ENCODE measurements at places on chromosomes 5 and 9.

DNA sequence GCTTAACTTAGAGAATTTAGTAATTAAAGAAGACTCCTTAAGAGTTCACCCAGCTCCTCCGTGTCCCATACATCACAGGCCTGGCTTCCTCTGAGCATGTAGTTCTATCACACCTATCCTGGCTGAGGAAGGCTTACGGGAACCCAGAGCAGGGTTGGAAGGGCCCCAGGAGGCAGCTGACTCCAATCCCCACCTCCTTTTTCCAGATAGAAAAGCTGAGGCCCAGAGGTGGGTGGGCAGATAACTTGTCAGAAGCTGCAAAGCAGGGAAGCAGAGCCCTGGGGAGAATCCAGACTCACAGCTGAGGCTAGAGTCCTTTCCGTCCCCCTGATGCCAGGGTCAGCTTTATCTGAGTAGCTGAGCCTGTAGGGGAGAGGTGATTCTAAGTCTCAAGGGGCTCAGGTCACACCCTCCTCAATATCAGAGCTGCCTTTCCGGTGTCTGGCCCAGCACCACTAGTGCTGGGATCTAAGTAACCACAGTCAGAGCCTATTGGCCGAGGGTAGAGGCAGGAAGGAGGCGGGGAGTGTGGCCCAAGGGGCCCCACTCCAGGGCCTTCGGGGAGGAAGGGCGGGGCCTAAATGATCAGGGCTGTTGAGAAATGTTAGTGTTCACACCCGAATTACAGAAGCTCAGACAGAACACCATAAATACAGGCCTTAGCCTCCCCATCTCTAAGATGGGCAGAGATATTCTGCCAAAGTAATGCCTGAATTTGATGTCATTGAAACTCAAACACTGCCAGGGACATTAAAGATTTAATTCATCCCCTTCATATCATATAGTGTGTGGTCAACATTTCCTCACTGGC lies 9.9 kb downstream of the CCDC69 start:
- DNase-seq = peak; percentile 43

DNA sequence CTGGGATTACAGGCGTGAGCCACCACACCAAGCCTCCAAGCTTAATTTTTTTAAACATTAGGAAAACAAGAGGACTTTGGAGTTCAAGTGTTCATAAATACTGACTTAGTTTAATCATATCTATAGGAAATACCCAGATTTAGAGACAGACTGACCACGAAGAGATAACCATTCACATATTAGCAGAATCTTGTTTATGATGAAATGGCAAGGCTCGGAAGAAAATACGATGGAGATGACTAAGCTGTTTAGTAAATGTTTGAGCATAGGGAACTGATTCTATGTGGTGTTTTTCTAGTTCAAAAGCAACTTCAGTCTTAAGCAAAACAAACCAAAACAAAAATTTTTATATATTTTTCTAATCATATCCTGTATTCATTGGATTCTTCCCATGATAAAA lies 13.5 kb upstream of the TUSC1 start:
- no peak for DNase-seq

DNA sequence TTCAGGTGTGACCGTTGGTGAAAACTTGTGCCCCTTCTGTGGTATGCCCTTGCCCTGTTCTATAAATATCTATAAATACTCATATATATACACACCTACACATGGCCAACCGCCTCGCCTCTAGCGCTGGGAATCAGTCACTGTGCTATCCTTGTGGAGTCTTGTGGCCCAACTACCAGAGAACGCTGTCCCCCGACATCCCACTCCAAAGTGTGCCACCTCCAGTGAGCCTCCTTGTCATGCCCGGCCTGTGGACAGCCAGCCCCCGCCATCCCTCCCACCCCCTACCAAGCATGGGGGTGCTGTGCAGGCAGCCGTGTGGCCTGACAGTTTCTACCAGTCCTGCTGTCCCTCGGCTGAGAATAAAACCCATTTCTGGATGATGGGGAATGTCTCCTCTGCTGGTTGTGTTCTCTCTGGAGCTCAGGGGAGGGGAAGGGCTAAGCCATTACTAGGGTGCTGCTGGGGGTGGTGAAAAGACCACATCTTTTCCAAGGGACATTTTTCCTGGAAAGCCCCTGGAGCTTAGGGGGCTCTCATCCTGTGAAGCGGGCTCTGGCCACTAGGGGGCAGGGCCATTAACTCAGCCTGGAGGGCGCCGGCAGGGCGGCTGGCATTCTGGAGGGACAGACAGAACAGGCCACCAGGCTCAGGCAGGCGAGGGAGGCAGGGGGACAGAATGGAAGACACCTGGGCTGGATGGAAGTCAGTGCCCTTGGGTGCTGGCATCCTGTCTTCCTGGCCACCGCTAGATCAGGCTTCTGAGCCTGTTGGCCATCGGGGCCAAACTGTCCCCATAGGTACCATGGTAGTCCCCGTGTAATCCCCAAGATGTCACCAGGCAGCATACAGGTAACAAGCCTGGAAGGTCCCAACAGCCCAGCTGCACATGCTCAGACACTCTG lies 20.7 kb downstream of the GOLGA2 start:
- DNase-seq = peak; percentile 87

DNA sequence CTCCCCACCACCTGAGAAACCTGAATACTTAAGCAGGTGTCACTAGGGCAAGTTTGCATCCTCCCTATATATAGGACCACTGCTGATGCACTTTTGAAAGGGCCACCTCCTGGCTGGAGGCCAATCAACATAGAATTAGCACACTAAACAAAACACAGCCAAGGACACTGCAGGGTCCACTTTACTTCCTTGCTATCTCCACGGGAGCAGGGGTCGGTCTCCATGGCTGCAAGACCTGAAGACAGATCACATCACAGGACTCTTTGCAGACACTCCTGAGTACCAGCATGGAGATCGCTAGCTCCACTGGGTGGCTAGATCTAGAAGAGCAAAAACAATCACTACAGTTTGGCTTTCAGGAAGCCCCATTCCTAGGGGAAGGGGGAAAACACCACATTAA lies 72.3 kb downstream of the C9orf153 start:
- no peak for DNase-seq

DNA sequence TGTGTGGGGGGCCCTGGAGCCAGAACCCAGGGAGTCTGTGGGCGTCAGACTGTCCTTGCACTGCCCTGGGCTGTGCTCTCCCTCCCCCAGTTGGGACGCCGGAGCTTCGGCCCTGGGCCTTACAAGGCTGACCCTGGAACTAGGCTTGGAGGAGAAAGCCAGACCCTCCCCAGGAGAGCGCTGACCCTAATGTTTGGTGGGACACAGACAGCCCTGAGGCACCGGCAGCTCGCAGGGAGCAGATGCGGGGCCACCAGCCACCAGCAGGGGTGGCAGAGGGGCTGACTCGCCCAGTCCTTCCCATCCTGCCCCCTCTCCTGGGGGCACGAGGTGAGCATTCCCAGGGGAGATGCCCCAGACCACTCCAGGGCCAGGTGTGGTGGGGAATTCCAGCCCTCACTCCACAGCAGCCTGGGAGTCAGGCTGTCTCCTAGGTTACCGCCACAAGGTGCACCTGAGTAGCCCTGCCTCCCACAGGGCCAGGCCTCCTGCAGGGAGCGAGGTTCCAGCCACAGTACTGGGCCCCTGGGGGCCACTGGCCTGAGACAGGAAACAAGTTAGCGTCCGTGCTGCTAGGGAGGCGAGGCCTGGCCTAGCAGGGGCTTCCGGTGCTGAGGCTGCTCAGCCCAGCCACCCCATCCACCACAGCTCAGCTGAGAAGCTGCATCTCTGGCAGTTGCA lies 134.6 kb downstream of the OLFM1 start:
- no peak for DNase-seq

GRCh38 chr5:148939676-148940075 lies 113.3 kb downstream of the ADRB2 start:
- DNase-seq = peak; percentile 42

DNA sequence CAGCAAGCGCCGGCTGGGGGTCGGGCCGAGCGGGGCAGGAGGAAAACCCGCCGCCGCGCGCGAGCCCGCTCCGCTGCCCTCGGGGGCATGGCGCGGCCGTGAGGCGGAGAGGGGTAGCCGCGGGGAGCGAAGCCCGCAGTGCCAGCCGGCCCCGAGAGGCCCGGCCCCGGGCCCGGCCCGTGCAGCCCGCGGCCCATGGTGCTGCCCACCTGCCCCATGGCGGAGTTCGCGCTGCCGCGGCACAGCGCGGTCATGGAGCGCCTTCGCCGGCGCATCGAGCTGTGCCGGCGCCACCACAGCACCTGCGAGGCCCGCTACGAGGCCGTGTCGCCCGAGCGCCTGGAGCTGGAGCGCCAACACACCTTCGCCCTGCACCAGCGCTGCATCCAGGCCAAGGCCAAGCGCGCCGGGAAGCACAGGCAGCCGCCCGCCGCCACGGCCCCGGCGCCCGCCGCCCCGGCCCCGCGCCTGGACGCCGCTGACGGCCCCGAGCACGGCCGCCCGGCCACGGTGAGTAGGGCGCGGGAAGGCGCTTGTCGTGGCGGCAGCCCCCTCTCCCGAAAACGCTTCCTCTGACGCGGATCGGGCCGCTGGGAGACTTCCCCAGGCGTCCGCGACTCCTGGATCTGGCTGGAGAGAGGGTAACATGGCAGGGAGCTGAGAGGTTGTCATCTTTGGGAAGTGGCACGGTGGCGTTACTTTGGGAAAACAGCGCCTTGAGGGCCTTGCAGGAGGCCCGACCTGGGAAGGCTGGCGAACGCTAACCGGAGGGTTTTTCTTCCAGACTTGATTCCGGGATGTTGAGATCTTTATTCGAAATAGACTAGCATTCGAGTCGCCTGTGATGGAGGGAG lies 523 bp downstream of the MAML1 start:
- DNase-seq = peak; percentile 63

- no peak for DNase-seq
These were observed 560.6 kb upstream of the CYLC2 start for GRCh38 chr9:102434545-102434944.

DNA sequence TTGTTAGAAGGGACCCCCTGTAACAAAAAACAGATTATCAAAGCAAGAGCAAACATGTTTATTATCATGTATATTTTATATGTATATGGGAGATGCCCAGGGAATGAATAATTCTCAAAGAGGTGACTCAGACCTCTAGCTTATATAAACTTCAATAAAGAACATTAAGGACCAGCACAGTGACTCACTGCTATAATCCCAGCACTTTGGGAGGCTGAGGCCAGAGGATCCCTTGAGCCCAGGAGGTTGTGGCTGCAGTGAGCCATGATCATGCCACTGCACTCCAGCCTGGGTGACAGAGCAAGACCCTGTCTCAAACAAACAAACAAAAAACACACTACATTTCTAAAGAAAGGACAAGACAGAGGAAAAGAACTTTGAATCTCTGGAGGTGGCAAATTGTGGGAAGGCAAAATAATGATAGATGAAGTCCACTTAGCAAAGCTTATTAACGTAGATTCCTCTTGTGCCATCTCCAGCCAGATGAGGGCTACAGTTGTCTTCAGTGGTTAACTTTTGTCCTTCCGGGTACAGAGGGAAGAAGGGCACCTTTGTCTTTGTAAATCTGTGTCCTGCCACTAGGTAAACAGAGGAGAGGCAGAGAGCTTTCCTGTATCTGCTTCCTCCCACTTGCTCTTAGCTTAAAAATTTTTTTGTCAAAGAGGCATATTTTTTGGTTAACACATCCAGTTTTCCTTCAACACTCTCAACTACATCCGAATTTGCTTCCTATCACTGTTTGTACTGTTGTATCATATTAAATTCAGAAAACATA lies 7.5 kb upstream of the RFK start:
- DNase-seq = no peak

DNA sequence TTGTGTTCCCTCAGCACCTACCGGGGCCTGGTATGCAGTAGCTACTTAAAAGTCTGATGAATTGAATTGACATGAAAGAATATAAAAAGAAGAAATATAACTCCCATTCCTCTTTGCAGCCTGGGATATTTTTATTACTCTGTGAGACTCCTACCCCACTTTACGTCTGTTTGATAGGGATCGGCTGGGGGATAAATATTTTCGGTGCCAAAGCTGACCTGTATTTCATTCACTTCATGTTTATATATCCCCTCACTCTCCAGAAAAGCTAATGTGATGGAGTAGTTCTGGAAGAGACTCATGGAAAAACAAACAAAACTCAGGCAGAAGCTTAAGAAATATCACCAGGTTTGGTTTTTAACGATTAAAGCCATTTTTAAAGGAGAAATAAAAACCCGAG lies 108.2 kb upstream of the TBC1D2 start:
- DNase-seq = no peak

DNA sequence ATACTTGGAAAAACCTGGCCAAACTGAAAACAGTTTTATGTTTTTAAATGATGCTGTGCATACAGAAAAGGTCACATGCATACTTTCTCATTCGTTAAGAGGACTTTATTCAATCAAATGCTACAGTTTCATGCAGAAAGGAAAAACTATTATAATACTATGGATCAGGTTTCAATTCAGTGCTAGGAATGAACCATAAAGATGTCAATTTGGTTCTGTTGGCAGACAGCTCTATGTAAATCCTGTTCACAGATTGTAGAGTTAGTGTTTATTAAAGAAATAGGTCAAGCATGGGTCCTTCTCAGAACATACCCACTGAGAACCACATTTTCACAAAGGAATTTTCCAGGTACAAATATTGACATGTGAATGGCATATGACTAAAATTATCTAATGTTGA lies 57.1 kb downstream of the RETREG1 start:
- DNase-seq = no peak

GRCh38 chr5:140339636-140340035 lies 6.8 kb downstream of the HBEGF start:
- DNase-seq = no peak

DNA sequence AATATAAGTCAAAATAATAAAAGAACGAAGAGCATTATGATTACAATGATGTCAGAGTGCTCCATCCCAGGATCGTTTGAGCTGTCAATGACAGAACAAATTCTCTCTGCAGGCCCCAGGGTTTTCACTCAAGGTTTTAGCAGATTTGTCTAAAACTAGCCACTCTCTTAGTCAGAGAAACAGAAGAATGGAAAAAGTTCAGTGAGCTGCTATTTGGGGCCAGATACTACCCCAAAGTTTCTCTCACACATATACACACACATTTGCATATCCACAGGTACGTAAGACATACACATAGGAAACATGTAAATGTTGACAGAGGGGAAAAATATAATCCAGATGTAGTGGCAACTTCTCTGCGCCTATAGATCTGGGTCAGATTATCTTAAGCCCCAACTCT lies 76.3 kb upstream of the SEMA6A start:
- no peak for DNase-seq

GRCh38 chr5:59757442-59757841 lies 136.1 kb downstream of the PDE4D start:
- no peak for DNase-seq

GRCh38 chr5:109917966-109918365 lies 228.2 kb downstream of the MAN2A1 start:
- no peak for DNase-seq
